Uterus (tissue), 4 donors: ENCODE measurements at places on chromosomes 16 and 17.

GRCh38 chr17:7884581-7885366 lies 3.8 kb upstream of the CHD3 start:
- peak; percentile 35 for DNase-seq

DNA sequence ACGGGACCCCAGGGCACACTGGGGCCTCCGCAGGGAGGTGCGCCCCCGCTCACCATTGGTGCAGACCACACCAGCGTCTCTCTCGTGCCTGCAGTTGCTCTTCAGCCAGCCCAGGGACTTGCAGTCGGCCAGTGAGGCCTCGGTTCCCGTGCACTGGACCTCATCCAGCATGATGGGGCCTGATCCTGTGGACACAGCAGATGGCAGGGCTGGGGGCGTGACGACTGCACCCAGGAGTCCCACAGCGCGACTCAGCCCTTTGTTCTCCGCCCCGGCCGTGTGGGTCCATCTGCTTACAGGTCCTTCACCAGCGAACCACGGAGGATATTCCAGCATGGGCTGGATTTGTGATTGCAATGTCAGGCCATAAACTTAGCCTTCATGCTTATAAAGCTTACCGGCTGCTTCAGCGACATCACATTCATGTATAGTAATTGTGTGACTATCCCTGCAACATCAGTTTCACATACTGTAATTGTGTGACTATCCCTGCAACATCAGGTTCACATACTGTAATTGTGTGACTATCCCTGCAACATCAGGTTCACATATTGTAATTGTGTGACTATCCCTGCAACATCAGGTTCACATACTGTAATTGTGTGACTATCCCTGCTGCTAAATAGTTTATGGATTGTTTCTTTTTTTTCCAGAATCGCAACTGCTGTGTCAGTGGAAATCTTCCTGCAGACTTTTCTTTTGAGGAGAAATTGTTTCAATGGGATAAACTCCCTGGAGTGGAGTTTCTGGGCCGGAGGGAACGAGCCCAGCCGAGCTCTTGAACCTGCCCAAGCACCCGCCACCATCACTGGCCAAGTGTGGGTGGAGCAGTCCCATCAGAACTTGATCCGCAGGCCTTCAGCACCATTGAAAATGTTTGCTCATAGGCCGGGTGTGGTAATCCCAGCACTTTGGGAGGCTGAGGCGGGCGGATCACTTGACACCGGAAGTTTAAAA lies 4.8 kb downstream of the LGALS3BP start:
- peak; percentile 78 for DNase-seq

DNA sequence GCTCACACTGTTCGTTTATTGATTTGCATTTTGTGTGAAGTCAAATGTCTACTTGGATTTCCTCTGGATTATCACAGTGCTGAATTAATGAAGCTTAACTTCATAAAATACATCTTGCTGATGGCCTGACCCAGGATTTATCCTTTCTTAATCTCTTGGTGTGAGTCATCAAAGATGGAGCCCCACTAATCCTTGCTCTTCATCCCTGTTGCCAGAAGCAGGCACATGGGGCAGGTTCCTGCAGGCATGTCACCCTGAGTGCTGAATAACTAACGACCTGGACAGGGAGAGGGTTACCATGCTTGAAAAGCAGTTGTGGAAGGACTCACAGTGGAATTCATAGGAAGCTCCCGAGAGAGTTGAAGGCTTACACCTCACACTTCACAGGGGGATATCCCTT lies 56.0 kb upstream of the FA2H start:
- DNase-seq, result no peak

DNA sequence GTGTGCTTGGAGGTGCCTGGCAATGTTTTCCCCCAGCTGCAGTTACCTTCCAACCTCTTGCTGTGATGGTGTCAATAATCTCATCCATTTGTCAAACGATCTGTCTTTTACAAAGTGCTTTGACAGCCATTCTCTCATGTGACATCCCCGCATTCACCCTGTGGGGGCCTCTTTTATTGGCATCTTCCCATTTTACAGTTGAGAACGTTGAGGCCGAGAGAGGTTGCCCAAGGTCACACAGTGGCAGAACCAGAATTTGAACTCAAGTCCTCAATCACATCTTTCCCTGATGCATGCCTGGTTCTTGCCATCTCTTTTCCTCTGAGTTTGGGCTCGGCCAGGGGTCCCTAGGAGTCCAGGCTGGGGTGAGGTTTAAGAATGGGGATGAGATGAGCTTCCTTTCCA lies 1.5 kb downstream of the TAOK2 start:
- no peak for DNase-seq

GRCh38 chr17:37702598-37702997 lies 42.3 kb downstream of the HNF1B start:
- DNase-seq, result no peak

GRCh38 chr17:1899403-1900000 lies 69.7 kb downstream of the RPA1 start:
- DNase-seq, result no peak
